ENCODE measurements at places on chromosomes 7 and 10. TPM values are rescaled to one million over a fixed set of nuclear protein-coding genes. Genes with fewer than 3 reads are reported as not detected.

The PRKAR2B gene
- 8.1 TPM for total RNA-seq

The SKIDA1 gene
- total RNA-seq, result 0.56 TPM

The SPDYE1 gene
- total RNA-seq, result not detected

DNA sequence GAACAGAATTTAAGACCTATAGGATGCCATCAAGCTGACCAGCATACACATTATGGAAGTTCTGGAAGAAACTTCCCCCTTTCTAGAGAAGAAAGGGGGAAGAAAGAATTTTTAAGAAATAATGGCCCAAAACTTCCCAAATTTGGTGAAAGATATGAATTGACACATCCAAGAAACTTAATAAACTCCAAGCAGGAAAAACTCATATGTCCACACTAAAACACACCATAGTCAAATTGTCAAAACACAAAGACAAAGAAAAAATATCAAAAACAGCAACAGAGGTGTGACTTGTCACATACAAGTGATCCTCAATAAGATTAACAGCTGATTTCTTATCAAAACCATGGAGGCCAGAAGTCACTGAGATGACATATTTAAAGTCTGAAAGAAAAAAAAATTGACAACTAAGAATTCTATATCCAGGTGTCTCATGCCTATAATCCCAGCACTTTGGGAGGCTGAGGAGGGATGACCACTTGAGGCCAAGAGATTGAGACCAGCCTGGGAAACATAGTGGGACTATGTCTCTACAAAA, 52.4 kb downstream of the CFAP70 start:
- no peak overlapping the region for H3K4me3 ChIP-seq
- no peaks in the 10 kb centered on the region for H3K36me3 ChIP-seq
- no peaks in the 10 kb centered on the region for H3K4me1 ChIP-seq
- no peak for DNase-seq

DNA sequence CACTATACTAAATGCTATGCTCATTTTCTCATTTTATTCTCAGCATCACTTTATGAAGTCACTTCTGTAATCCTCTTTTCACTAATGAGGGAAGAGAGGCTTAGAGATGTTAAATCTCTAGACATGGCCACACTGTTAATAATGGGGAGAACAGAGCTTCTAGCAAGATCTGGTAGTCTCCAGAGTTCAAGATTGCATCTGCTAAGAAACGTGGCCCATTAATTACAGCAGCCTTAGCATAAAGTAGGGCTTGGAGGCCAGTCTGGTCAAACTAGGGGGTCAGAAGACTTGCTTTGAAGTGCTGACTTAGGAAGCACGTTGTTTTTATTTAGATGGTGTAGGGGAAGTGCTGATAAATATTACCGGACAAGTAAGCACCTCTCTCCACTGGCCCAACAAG, 29.3 kb downstream of the ARL4A start:
- H3K4me3 ChIP-seq, result no peak overlapping the region
- H3K27ac ChIP-seq, result no peak overlapping the region
- H3K27me3 ChIP-seq, result no peaks in the 10 kb centered on the region
- H3K4me1 ChIP-seq, result peaks cover 9% of the 10 kb centered on the region

GRCh38 chr10:120969219-120969645, 118.1 kb downstream of the WDR11 start:
- H3K4me1 ChIP-seq, result no peaks in the 10 kb centered on the region
- no peaks in the 10 kb centered on the region for H3K36me3 ChIP-seq
- DNase-seq, result no peak

- H3K27me3 ChIP-seq, result peaks cover 12% of the 10 kb centered on the region
- peak within 1 kb of the TSS; percentile 62 for H3K4me3 ChIP-seq
Observed at GRCh38 chr7:98869597-98870120, at the start of gene TMEM130. Gene TMEM130 (minus strand): TSS chr7:98870014. CDS start chr7:98869861, 153 bp downstream.

DNA sequence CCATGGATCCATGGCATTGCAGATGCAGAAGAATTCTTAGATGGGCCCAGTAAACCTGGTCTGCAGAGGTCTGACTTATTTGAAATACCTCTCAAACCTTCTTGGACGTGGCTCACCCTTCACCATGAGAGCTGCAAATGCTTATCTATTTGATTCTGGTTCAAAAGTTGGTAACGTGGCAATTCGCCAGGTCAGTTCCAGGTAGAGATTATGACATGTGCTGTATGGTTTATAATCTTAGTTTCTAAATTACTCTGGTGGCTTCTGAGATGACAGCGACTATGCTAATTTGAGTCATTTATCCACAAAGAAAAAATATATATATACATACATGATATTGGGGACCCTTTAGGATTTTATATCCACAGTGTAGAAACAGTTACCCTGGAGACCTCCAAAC, 68.8 kb downstream of the NRP1 start:
- no peaks in the 10 kb centered on the region for H3K27me3 ChIP-seq
- H3K4me1 ChIP-seq, result peaks cover 7% of the 10 kb centered on the region
- no peak overlapping the region for H3K27ac ChIP-seq
- H3K4me3 ChIP-seq, result no peak overlapping the region

- peaks cover 3% of the 10 kb centered on the region for H3K27me3 ChIP-seq
- H3K4me3 ChIP-seq, result no peak overlapping the region
- H3K4me1 ChIP-seq, result no peaks in the 10 kb centered on the region
- H3K36me3 ChIP-seq, result no peaks in the 10 kb centered on the region
- no peak overlapping the region for H3K27ac ChIP-seq
Observed at GRCh38 chr7:45451342-45452035, 122.7 kb upstream of the ADCY1 start.

DNA sequence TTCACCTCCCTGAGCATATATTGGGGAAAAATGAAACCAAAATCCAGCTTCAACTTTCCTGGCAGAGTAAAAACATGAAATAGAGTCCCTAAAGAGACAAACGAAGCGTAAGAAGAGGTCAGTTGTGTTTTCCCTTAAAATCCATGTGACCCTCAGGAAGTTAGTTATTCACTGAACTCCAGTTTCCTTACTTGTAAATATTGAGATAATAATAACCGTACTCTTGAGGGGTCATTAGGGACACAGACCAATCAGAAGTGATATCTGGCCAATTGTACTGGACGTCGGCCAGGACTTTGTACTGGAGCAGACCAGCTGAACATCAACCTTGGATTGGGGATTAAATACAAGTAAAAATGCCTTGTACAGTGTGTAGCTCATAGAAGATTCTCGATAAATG, 167.0 kb downstream of the GATA3 start:
- DNase-seq, result no peak
- no peak overlapping the region for H3K27ac ChIP-seq
- H3K27me3 ChIP-seq, result no peaks in the 10 kb centered on the region
- H3K36me3 ChIP-seq, result no peaks in the 10 kb centered on the region

GRCh38 chr7:132140341-132140740, 435.9 kb downstream of the PLXNA4 start:
- no peak overlapping the region for H3K27ac ChIP-seq
- no peak for DNase-seq
- H3K27me3 ChIP-seq, result no peaks in the 10 kb centered on the region

- no peaks in the 10 kb centered on the region for H3K27me3 ChIP-seq
- H3K4me1 ChIP-seq, result peaks cover 6% of the 10 kb centered on the region
- no peaks in the 10 kb centered on the region for H3K36me3 ChIP-seq
- DNase-seq, result peak; percentile 61
- no peak overlapping the region for H3K27ac ChIP-seq
Observed at GRCh38 chr7:112160130-112160770, 45.9 kb downstream of the DOCK4 start.

DNA sequence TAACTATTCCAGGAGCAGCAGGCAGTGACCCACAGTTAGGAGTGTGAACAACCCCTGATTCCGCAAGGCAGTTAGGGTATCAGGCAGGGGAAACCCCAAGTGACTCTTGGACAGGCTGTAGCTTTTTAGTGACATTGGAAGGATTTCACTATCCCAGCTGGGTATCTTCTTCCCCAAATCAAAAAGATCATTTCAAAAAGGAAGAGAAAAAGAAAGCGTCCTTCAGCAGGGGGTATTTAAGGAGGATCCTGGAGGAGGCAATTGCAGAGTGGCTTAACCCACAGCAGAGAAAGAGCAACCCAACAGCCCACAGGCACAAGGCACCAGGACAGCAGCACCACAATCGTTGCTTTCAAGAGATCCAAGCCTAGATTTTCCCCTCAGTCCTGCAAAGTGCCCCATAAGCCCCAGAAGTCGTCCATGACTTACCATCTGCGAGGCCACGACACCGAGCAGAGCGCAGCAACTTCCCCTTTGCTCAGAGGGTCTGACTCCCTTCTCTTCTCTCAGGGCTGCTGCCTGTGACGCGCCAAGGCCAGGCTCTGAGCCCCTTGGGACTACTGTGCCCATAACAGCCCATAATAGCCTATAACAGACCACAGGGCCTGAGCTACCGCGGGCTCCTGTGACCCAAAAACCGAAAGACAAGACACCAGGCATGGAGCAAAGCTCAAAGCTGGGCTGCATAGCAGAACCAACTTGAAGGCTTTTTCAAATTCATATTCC, 19.8 kb downstream of the PIK3AP1 start:
- 0 out of 2 replicates have a peak, but pooled peaks cover 2% of the 10 kb centered on the region for H3K27me3 ChIP-seq
- DNase-seq, result no peak
- H3K36me3 ChIP-seq, result no peaks in the 10 kb centered on the region
- no peak overlapping the region for H3K27ac ChIP-seq
- no peaks in the 10 kb centered on the region for H3K4me1 ChIP-seq

DNA sequence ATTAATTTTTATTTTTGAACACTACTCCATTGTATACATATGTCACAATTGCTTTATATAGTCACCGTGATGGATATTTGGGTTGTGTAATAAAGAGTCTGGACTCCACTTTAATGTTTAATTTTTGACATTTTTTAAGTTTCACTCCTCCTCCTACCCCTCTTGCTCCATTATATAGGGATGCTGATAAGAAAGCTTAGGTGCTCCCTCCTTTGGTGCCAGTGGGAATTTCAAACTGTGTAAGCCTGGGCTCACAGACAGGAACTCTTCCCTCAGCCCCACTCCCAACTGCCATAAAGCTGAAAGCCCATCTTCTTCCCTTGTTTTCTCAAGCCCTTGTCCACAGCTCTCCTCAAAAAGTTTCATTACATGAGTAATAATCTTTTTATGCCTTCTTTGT, 47.6 kb downstream of the TWIST1 start:
- H3K36me3 ChIP-seq, result no peaks in the 10 kb centered on the region
- H3K27ac ChIP-seq, result no peak overlapping the region
- peak; percentile 24 for DNase-seq
- no peaks in the 10 kb centered on the region for H3K4me1 ChIP-seq

DNA sequence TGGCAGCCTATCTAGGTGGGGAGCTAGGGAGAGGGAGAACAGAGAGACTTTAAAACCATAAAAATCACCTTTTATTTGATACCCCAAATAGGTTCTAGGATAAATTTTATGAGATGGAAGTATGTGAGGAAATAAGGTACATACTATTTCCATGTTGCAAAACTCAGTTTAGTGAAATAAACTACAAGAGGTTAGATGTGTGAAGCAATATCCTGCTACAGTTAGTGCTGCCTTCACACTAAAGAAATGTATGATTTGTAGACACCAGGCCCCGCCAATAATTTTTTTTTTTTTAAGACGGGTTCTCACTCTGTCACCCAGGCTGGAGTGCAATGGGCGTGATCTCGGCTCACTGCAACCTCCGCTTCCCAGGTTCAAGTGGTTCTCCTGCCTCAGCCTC, 34.4 kb upstream of the RSBN1L start:
- H3K4me1 ChIP-seq, result peaks cover 6% of the 10 kb centered on the region
- peaks cover 20% of the 10 kb centered on the region for H3K36me3 ChIP-seq
- H3K27me3 ChIP-seq, result no peaks in the 10 kb centered on the region
- no peak for DNase-seq

DNA sequence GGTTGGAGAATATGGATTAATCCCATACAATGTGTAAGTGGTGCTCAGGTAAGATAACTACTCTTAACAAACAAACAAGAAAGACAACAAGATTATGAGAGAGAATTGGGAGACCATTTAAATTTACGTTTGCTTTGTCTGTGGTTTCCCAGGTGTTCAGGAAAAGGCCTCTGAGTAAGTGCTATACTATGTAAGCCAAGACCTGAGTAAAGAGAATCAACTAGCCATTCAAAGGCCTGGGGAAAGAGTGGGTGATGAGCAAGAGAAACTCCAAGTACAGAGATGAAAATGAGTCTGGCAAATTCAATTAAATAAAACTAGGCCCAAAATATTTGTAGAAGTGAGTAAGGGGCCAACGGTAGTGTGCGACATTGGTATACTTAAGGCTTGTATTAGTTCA, 9.9 kb downstream of the CSTF2T start:
- H3K36me3 ChIP-seq, result no peaks in the 10 kb centered on the region
- H3K27ac ChIP-seq, result no peak overlapping the region
- no peaks in the 10 kb centered on the region for H3K4me1 ChIP-seq
- no peak overlapping the region for H3K4me3 ChIP-seq
- no peaks in the 10 kb centered on the region for H3K27me3 ChIP-seq
- no peak for DNase-seq

DNA sequence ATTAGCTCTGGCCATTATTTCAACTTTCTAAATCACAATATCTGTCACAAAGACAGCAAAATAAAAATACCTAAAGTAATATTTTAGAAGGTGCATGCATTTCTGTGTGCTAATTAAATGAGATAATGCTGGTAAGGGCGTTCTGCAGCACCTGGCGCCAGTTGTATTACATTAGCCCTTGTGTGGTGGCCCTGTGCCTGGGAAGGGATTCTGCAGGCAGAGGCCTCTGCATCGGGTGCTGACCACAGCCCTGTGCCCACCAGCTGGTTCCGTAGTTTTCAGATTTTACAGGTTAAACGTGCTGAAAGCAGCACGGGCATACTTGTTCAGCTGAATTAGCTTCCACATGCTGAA, 157.7 kb upstream of the PRKCQ start:
- no peaks in the 10 kb centered on the region for H3K27me3 ChIP-seq
- peak overlapping the region; percentile 80 for H3K27ac ChIP-seq
- no peak for DNase-seq

DNA sequence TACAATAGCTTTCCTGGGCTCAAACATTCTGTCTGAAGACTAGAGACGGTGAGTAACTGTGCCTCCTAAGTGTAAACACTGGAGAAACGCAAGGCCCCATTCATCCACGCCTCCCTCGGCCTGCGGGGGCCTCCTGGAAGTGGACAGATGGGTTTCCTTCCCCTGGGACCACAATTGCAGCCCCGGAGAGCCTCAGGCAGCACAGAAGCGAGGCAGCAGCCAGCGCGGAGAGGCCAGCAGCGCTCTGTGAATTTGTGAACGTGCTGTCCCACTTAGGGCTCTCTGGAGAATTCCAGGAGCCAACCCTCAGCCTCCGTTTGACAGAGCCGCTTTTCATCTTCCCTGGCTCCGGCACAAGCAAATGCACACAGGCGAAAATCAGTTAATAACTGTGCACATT, 23.2 kb upstream of the CALN1 start:
- H3K27ac ChIP-seq, result no peak overlapping the region
- H3K4me3 ChIP-seq, result no peak overlapping the region
- H3K4me1 ChIP-seq, result no peaks in the 10 kb centered on the region
- no peaks in the 10 kb centered on the region for H3K27me3 ChIP-seq
- no peaks in the 10 kb centered on the region for H3K36me3 ChIP-seq

GRCh38 chr7:156608173-156608478, 32.4 kb upstream of the RNF32 start:
- H3K4me3 ChIP-seq, result peak overlapping the region; percentile 20
- no peak for DNase-seq
- H3K4me1 ChIP-seq, result no peaks in the 10 kb centered on the region
- H3K27ac ChIP-seq, result no peak overlapping the region
- H3K36me3 ChIP-seq, result no peaks in the 10 kb centered on the region

All from IMR-90 (cell line).